ENCODE measurements at places on chromosomes 4 and X.

DNA sequence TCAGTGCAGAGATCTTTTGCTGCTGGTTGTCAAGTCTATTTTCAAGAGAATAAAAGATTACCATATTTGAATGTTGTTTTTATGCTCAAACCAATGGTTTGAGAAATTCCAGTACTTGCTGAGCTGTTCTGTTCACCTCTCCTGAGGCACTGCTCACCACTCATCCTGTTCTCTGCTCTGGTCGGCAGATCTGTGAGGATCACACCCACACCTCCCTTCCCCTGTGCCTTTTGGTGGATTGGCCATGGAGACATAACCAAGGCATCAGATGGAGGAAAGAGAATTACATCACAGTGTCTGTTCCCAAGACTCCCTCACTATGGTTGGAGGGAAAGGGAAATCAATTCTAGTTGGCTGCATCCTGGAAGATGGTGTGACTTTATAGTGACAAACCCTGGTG is 391.6 kb downstream of the ARHGAP24 start:
- H3K4me1 ChIP-seq: peaks cover 37% of the 10 kb centered on the region
- no peak for DNase-seq
- H3K4me3 ChIP-seq: peak overlapping the region; percentile 60

DNA sequence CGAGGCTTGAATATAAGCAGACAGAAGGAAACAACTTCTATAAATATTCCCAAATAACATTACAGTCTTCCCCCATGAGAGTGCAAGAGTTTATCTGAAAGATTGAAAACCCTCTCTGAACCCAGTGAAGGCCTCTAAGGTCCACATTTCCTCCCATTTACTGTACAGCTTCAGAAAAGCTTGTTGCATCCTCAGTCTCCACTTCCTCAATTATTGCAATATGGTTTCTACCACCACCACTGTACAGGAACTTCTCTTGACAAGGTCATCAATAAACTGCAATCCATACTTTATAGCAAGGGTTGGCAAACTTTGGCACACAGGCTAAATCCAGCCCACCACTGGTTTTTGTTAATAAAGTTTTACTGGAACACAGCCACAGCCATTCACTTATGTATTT is 239.0 kb downstream of the THOC2 start:
- H3K27ac ChIP-seq: no peak overlapping the region
- no peaks in the 10 kb centered on the region for H3K36me3 ChIP-seq
- H3K4me1 ChIP-seq: no peaks in the 10 kb centered on the region
- no peaks in the 10 kb centered on the region for H3K27me3 ChIP-seq
- no peak for DNase-seq

DNA sequence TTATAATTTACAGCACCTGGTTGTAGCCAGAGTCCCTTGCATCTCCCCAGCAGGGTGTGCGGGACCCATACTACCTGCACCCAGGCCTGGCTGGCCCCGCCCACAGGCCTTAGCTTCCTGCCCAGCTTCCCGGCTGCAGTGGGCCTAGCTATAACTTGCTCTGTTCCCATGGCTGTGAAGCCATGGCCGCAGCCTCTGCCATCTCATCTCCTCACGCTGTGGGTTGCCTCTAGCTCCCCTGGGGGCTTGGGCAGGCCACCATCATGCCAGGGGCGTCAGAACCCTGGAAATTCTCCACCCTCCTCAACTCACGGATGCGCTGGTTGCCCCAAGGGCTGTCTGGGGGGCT is 26.1 kb upstream of the SORBS2 start:
- no peak overlapping the region for H3K27ac ChIP-seq
- no peaks in the 10 kb centered on the region for H3K4me1 ChIP-seq
- H3K36me3 ChIP-seq: no peaks in the 10 kb centered on the region
- no peak for DNase-seq
- H3K4me3 ChIP-seq: no peak overlapping the region

- H3K27me3 ChIP-seq: peaks cover 7% of the 10 kb centered on the region
- no peak overlapping the region for H3K27ac ChIP-seq
- H3K36me3 ChIP-seq: no peaks in the 10 kb centered on the region
- no peak overlapping the region for H3K4me3 ChIP-seq
- no peak for DNase-seq
Measured at GRCh38 chrX:140661643-140662042, 47.9 kb upstream of the LINC00632 start.

DNA sequence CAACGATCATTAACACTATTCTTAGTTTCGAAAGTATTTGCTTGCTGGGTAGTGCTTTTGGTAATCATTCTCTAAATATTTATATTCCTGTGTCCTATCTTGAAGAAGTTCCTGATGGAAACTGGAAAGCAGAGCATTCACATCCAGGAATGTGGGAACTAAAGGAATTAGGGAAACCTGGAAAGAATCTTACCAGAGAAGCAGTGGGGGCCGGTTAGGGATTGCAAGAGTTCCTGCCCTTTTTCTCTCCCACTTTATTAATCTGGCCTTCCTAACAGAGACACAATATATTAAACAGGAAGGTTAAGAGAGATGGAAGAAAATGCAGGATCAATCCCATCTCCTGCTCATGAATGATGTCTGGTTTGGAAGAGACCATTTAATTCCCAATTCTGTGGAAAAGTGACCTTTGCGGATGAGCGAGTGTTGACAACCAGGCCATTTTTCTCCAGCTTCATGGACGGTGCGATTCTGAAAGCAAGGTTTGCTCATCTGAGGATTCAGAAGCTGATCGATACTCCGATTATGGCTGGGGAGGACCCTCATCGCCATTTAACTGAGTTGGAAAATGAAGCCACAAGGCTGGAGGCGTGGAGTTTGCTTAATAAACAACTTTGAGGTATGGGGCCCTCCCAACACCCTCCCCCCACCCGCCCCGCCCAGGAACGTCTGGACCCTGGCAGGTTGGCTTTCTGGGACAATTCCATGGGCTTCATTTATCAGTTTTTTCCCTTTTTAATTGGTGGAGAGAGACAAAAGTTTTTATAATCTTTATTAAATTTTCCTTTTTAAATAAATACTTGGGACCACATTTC is 52.3 kb downstream of the C4orf51 start:
- no peaks in the 10 kb centered on the region for H3K27me3 ChIP-seq
- H3K4me1 ChIP-seq: peaks cover 54% of the 10 kb centered on the region
- no peak for DNase-seq
- H3K36me3 ChIP-seq: no peaks in the 10 kb centered on the region
- H3K4me3 ChIP-seq: peak overlapping the region; percentile 74
- peak overlapping the region; percentile 99 for H3K27ac ChIP-seq

Data from osteocyte (in vitro differentiated cells).